ENCODE measurements at places on chromosomes 11 and 22.
A peak's percentile ranks its signal among the peaks of the same experiment; 100 is the strongest.

GRCh38 chr11:16043617-16044016, 312.7 kb downstream of the SOX6 start:
- peak; percentile 9 for DNase-seq

DNA sequence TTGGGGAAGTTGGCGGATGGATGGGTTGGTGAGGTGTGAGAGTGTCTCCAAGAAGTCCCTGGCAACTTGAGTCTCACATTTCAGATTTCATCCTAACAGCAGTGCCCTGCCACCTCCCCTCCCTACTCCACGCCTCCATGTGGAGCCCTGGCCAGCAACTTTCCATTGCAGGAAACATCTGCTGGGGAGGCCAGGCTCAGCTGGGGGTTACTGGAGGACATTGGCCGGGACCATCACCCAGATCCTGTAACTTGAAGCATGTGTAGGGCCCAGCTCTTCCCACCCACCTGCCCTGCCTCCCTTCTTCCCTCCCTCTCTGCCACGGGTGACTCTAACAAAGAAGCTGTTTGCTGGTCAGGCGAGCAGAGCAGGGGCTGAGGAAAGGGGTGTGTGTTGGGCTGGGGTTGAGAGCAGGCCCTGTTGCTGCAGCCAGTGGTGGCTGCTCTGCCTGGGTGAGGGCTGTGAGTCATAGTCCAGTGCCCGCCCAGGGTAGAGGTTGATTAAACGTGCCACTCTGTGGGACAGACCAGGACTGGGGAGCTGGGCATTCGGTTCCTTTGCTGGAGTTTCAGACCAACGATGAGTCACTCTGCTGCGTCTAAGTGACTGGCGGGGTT, 64.0 kb downstream of the SCN3B start:
- DNase-seq = no peak

DNA sequence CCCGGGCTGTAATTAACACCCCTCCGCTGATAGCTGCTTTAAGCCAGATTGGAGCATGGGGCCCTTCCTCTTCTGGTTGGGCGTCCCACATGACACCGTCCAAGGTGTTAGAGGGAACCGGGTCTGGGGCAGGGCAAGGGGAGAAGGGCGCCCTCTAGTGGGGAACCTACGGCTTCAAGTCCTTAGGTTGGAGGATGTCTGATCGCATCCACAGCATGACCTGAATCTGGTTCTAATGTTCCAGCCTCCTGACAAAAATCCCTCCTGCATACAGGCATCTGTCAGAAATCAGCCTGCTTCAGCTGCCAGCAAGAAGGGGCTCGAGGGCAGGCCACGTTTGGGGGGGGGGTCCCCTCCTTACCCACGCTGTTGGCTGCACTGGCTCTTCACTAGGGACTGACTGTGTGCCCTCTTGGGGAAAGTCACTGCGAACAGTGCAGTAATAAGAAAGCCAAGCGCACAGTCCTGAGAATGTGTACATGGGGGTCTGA, 94.2 kb upstream of the TBCEL start:
- DNase-seq = peak; percentile 51

DNA sequence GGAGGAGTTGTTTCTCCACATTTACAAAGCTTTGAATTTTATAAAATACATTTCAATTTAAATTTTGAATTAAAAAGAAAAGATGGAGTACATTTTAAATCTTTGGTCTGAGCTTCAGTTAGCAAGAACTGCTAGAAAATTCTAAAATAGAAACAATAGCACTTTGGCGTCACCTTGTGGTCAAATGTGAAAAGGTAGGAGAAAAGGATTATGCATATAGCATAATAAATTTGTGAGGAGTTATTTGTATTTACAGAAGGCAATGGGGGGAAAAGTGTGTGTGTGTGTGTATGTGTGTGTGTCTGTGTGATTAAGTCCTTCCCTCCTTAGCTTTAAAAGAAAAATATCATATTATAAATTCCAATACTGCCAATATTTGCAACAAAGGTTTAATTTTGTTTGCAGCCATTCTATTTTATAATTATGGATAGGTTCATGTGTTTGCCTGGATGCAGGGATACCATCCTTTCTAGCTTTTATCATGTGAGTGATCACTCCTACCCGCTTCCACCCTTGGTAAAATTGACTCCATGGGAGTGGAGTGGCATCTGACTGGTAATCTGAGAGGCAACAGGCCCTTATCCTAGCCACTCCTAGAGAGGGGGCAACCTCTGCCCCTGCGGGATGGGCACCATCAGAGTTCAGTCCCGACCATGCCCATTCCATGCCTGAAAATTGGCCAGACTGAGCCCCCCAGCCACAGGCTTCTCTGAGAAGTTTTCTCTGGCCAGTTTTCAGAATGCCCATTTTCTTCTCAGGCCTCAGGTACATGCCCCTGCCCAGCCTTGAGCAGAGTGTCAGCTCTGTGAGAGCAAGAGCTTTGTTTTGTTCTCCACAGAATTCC, 13.6 kb upstream of the LGR4 start:
- peak; percentile 71 for DNase-seq

DNA sequence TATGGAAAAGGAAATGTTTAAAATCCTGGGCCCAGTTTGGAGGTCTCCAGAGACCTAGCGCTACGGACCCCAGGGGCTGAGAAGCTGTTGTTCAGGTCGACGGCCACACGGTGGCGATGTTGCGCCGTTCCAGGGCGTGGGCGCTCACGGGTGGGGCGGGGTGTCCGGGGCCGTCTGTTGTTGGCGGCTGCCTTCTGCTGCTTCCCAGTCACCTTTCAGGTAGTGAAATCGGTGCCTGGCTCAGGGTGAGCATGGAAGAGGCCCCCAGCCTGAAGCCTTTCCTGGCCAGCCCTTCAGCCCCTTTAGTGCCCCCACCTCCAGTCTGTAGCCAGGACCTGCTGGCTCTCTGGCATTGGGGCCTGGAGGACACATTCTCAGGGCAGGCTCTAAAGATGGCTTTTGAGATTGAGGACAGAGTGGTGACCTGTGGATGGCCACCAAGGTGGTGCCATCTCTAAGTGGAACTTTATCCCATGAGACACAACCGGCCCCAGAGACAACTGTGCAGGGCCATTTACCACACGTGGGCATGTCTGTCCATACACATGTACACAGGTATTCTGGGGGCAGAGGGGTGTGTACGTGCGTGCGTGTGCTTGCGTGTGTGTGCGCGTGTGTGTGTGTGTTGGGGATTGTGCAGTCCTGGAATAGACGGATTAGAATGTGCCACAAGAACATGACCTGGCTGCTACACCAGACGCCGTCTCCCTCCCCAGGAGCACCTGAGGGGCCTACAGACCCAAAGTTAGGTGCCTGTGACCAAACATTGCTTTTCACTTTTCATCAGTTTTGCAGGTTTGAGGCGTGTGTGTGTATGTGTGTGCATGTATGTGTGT, 53.8 kb downstream of the ST14 start:
- DNase-seq = peak; percentile 43

All from globus pallidus (tissue), 1 donor.